Neural crest cell (in vitro differentiated cells): ENCODE measurements at places on chromosomes 6 and 20.

- no peak for DNase-seq
Observed at GRCh38 chr20:41063442-41063841, 34.8 kb downstream of the TOP1 start.

GRCh38 chr6:31577579-31577966 is 2.2 kb downstream of the TNF start:
- DNase-seq, result no peak

DNA sequence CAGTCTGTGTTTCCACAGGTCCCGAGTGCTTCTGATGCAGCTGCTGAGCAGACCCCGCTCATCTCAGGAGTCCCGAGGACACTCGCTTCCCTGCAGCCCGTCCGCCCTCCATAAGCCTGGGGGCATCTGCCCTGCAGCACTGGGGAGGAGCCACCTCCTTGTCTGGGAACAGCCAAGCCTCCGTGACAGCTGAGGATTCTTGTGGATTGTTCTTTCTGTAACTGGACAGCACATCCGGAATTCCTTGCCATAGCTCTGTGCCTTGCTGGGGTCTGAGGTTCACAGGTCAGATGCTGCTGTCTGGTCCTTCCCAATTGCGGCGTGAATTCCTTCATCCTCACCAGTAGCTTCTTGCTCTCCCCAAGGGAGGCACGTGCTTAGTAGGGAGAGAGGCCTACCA is 38.4 kb upstream of the FNDC1 start:
- no peak for DNase-seq

DNA sequence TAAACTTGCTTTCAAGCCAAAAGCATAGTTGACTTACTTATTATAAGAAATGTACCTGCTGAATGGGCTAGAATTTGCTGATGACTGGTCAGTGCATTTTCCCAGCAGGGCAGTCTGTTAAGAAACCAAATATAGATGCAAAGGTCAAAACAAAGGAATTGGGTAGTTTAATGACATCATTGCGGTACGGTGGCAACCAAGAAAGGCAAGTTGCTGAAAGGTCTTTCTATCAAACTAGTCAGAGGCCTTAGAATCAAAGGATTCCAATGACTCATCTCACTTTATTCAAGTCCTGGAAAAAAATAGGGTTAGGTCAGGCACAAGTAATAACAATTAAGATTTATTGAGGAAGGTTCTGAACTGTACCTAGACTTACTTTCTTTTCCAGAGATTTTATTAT is 76.4 kb downstream of the KIZ start:
- no peak for DNase-seq

- no peak for DNase-seq
Observed at GRCh38 chr6:104183816-104184435, 675.8 kb downstream of the HACE1 start.

DNA sequence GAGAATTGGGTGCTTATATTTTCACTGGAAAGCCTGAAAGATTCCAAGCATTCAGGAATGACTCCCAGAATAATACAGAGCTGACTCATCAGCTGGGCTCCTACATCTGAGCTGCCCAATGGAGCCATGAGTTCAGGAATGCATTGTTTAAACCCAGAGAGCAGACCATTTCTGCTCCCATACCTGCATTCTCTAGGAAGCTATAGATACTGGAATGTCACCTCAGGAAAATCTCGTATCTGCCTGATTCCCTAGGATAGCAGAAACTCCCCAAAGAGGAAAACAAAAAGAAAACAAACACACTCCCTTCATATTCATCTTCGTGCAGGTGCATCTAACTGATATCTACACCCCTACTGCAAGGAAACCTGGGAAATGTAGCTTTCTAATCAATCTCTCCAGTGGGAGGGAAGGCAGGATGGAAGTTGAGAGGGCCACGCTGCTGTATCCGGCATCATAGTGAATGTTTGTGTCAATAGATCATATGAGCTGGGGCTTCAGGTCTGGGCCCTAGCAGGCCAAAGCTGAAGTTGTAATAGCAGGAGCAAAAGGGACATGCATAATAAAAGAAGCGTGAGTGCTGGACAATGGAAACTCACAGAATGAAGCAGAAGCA is 8.2 kb upstream of the SLC2A12 start:
- no peak for DNase-seq

GRCh38 chr6:135525594-135525993 is 28.1 kb upstream of the AHI1 start:
- DNase-seq, result no peak

GRCh38 chr6:82138075-82138791 is 109.3 kb downstream of the IBTK start:
- no peak for DNase-seq

DNA sequence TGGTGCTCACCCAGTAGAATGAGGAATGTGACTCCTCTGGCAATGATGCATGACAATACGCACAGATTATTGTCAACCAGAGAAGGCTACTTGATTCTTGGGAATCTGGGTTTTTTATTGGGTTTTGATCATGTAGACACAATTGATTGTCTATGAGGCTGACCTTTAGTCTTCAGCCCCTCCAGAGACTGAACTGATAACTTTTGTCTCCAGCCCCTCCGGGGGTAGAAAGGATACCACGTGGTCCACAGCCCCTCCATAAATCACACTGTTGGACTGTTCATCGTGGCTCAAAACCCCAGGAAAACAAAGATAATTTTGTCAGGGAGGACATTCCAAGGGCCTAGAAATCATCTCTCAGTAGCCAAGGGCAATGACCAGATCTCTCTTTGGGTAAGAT is 57.5 kb upstream of the ADGRF5 start:
- DNase-seq, result no peak

- no peak for DNase-seq
Observed at GRCh38 chr6:71486461-71486860, 197.8 kb downstream of the OGFRL1 start.

DNA sequence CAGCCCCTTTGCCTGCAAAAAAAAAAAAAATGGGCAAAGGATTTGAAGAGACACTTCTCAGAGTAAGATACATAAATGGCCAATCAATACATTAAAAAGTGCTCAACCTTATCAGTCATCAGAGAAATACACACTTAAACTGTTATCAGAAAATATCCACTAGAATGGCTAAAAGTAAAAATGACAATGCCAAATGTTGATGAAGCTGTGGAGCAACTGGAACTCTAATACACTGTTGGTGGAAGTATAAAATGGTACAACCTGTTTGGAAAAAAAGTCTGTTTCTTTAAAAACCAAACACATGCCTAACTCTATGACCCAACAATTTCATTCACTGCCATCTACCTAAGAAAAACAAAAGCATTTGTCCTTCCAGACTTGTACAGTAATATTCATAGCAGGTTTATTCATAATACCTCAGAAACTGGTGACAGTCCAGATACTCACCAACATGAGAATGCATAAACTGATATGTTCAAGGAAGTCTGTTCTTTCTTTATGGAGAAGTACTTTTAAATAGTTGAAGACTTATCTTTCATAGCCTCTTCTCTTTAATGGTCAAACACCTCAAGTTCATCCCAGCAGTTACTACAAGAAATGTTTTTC is 378.4 kb upstream of the RUNX2 start:
- no peak for DNase-seq

DNA sequence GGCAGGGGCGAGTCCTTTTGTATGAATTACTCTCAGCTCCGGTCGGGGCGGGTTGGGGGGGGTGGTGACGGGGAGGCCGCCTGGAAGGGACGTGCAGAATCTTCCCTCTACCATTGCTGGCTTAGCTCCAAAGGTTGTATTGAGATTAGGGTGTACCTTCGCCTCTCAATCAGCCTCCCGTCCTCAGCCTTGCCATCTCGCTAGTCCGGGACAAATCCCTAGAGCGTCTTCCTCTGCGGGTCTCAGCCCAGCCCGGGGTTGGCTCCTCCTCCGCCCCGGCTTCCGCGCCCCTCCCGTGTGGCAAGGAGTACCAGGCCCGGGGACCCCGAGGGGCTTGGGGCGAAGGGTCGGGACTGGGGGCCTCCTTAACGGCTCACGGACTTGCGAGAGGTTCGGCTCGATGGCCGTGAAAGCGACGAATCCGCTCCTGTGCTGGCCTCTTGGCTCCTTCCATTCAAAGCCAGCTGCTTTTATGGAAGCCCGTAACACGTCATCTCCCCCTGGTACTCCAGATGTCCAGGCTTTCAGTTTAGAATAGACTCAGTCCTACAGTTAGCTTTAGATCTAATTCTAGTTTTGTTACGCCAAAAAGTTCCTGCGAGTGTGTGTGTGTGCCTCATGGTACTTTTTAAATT is 636 bp upstream of the EEF1A1 start:
- peak; percentile 75 for DNase-seq

DNA sequence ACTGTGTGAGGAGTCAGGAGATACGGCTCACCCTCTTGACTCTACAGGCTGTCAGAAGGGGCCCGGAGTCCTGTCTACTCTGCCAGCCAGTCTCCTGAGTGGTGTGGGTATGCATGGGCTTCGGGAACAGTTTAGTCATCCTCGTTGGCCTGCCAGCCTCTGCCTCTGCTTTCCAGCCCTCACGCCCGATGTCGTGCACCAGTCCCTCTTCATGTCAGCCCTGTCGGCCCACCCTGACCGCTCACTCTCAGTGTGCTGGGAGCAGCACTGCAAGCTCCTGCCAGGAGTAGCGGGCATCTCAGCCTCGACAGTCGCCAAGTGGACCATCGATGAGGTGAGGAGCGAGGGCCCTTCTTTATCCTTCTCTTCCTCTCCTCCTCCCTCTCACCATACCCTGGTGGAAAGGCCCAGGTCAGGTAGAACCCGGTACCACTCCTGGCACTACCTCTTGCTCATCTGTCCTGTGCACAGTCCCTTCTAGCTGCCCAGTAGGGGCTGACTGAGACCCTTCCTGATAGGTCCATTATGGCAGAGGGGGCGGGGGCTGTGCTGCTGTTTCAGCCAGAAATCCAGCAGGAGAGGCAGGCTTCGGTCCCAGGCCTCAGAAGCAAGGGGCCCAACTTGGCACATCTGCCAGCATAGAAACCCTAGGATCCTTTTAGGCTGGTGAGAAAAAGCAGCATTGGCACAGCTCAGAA is 18.7 kb upstream of the SGK2 start:
- DNase-seq, result no peak

GRCh38 chr20:17665756-17666155 is 16.3 kb downstream of the RRBP1 start:
- DNase-seq, result no peak

- DNase-seq, result no peak
Observed at GRCh38 chr6:136529710-136530109, 20.5 kb downstream of the MAP7 start.
